ENCODE measurements at places on chromosomes 12 and 14.

DNA sequence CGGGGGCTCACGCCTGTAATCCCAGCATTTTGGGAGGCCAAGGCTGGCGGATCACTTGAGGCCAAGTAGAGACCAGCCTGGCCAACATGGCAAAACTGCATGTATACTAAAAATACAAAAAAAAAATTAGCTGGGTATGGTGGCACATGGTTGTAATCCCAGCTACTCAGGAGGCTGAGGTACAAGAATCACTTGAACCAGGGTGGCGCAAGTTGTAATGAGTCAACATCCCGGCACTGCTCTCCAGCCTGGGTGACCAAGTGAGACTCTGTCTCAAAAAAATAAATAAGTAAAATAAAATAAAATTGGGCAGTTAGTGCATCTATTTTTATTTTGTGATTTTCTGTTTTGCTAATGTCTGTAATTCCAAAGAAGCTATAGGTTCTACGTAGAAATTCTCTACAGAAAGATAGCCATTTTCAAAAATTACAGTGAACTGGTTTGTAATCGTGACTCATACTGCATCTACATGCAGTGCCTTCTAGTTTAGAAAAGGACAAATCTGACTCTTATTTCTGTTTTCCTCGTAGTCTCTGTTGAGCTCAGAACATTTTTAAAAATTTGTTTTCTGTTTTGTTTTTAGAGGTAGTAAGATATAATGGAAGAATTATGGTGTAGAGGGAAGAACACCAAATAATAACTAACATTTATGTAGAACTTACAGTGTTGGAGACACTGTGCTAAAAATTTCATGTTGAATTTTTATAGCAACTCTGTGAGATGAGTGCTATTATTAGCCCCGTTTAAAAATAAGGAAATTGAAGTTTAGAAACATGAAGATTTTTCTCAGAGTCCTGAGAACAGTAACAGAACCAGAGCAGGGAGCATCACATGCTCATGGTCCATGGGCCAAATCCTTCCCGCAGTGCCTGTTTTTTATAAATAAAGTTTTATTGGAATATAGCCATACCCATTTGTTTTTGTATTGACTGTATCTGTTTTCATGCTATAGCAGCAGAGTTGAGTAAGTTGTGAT, 201.2 kb downstream of the SYNE2 start:
- DNase-seq, result no peak

GRCh38 chr14:92704036-92704804, 44.2 kb downstream of the LGMN start:
- DNase-seq, result no peak

- no peak for DNase-seq
These were observed 659.8 kb downstream of the DIO2 start for GRCh38 chr14:79551523-79551922.

- DNase-seq, result no peak
These were observed 429.1 kb downstream of the RAD51B start for GRCh38 chr14:68248481-68249255.

DNA sequence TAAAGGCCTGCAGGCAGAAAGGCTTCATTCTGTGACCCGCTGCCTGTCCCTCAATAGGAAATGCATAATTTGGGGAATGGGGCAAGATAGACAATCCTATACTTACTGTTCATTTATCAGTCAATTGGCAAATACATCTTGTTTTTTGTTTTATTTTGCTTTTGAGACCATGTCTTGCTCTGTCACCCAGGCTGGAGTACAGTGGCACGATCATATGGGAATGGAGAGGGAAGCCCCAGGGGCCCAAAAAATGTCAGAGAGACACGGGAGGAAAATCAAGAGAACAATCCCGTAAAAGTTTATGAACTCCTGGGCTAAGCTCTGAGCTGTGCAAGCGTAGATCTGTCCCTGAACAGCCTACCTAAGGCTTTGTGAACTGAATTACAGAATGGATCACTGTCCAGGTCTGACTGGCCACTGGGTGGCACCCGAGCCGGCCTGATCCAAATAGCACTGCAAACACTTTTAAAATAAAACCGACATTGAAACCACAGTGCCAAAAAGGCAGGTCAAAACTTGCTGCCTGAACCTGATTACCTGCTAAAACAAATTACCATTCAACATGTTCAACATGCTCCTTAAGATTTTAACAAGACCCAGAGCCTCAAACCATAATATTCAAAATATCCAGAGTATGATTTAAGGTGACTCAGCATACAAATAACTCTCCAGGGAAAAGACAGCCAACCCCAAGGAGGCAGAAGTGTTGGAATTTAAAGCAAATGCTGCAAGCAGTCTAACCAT, 11.8 kb downstream of the COPS7A start:
- peak; percentile 6 for DNase-seq

- no peak for DNase-seq
These were observed 10.8 kb downstream of the TSPAN9 start for GRCh38 chr12:3087758-3088650.

- no peak for DNase-seq
These were observed 173.4 kb upstream of the PZP start for GRCh38 chr12:9381619-9382018.

GRCh38 chr14:77615361-77616132, 890 bp downstream of the SPTLC2 start:
- no peak for DNase-seq
